ENCODE measurements at places on chromosomes 4 and X. TPM values are rescaled to one million over a fixed set of nuclear protein-coding genes. Genes with fewer than 3 reads are reported as not detected.

MBNL3 gene
- total RNA-seq: 2.8 TPM

SHROOM2 gene
- total RNA-seq: 12.3 TPM

IRS4 gene
- 1.4 TPM for total RNA-seq

MSANTD1 gene
- 5.9 TPM for total RNA-seq

HEPH gene
- 5.1 TPM for total RNA-seq

NWD2 gene
- 44.5 TPM for total RNA-seq

FAM53A gene
- 0.78 TPM for total RNA-seq

RHOXF2 gene
- not detected for total RNA-seq

RNF150 gene
- total RNA-seq: 34.5 TPM

P2RY8 gene
- 0.16 TPM for total RNA-seq

F8A2 gene
- not detected for total RNA-seq

CACNA1F gene
- not detected for total RNA-seq

NKRF gene
- total RNA-seq: 14.0 TPM

NEXMIF gene
- 57.1 TPM for total RNA-seq

TRIM61 gene
- 2.5 TPM for total RNA-seq

TAF7L gene
- 0.16 TPM for total RNA-seq

PLRG1 gene
- total RNA-seq: 81.1 TPM

USP26 gene
- not detected for total RNA-seq

LRCH2 gene
- 58.2 TPM for total RNA-seq

H2AZ1 gene
- 117 TPM for total RNA-seq

WAS gene
- 0.16 TPM for total RNA-seq

SPANXA2 gene
- not detected for total RNA-seq

GAGE13 gene
- not detected for total RNA-seq

TCP11X2 gene
- total RNA-seq: 0.62 TPM

ANOS1 gene
- 22.0 TPM for total RNA-seq

CT45A5 gene
- total RNA-seq: not detected

NEIL3 gene
- 3.7 TPM for total RNA-seq

CENPVL2 gene
- 1.7 TPM for total RNA-seq

ADGRG2 gene
- total RNA-seq: 6.6 TPM

GIMD1 gene
- total RNA-seq: not detected
